Cardiac muscle cell (in vitro differentiated cells and primary cell): ENCODE measurements at places on chromosomes 16 and 17.

GRCh38 chr16:11402745-11403533, 57.7 kb downstream of the RMI2 start:
- DNase-seq: no peak

- DNase-seq: no peak
Measured at GRCh38 chr16:68486502-68487202, 38.3 kb upstream of the SMPD3 start.

DNA sequence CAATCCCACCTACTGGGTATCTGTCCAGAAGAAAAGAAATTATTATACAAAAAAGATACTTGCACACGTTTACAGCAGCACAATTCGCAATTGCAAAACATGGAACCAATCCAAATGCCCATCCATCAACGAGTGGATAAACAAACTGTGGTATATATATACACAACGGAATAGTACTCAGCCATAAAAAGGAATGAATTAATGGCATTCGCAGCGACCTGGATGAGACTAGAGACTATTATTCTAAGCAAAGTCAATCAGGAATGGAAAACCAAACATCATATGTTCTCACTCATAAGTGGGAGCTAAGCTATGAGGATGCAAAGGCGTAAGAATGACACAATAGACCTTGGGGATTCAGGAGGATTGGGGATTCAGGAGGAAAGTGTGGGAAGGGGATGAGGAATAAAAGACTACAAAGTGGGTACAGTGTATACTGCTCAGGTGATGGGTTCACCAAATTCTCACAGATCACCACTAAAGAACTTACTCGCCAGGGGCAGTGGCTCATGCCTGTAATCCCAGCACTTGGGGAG, 21.0 kb downstream of the CNOT1 start:
- DNase-seq: no peak

DNA sequence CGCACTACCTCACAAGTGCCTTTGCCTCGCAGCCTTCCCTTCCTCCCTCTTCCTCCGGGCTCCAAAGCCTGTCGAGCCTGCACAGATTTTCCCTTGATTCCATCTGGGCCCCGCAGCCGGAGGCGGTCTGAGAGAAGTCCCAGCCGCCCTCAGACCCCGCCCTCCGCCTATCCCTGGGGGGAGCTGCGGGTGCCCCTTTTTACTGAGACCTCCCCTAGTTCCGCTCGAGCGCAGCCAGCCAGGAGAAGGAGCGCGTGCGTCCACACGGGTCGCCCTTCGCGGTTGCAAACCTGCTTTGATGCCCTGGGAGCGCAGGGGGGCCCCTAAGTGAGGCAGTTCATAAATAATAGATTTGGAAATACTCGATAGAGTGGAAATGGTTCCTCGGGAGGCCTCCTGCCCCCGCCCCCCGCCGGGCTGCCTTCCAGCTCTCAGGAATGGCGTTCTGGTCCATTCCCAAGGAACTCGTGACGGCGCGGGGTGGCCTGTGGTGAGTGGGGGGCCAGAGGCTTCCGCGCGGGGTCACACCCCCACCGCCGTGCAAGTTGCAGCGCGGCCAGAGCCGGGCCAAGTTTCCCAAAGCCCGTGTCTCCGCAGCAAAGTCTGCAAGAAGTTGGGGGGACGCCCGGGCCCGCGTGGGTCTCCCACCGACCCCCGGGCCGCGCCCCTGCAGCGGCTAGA, 610 bp downstream of the C16orf74 start:
- DNase-seq: peak; percentile 70

- DNase-seq: no peak
Measured at GRCh38 chr17:44653384-44653783, 2.9 kb upstream of the MEIOC start.

DNA sequence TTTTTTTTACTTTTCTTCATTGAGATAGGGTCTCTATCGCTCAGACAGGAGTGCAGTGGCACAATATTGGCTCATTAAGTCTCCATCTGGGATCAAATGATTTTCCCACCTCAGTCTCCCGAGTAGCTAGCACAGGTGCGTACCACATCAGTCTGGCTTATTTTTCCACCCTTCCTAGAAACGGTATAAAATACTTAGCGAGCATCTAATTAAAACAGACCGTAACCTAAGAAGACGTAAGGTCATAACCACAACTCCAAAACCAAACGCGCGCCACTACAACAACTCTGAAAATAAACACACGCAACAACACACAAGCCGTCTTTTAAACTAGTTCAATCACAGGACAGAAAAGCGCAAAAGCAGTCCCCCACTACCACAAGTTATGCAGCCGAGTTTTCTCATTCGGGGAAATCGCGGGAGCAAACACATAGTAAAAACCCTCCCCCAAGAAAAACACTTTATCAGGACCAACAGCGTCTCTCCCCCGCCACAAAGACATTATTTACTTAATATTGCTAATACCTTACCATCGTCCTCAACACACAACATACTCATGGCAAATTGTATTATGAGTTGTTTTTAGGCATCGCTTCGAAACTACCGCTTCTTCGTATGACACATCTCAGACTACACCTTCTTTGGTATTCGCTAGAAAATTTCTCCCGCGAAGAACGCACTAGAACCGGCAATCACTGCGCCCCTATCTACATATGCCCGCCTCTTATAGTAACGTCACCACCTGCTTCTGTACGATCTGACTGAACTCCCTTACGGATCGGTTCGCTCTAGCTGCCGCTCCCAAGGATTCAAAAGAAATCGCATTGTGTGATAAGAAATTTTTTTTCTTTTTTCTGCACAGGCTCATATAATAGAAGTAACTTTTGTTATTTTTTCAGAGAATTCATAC, 32.8 kb downstream of the TEX14 start:
- peak; percentile 99 for DNase-seq

- DNase-seq: peak; percentile 48
Measured at GRCh38 chr17:75077496-75078283, 10.1 kb upstream of the SLC16A5 start.

- no peak for DNase-seq
Measured at GRCh38 chr17:50763716-50764475, 3.4 kb downstream of the ANKRD40CL start.

DNA sequence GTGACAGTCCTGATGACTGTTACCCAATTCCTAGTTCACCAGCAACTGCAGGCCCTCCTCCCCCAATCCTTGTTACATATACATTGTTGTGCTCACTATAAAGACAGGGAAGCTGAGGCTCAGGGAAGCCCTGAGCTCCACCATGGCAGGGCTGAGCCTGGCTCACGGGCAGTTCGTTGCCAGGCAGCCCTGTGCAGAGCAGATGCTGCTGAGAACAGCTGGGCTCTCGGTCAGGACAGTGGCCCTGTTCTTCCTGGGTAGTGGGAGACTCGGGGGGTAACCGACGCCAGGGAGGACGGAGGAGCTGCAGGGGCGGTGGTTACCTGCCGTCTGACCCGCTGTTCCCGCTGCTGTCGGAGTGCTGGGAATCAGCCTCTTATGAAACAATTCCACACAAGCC, 80.9 kb upstream of the ZNF469 start:
- no peak for DNase-seq

- no peak for DNase-seq
Measured at GRCh38 chr17:34412965-34413441, 50.0 kb upstream of the CCL1 start.

- no peak for DNase-seq
Measured at GRCh38 chr17:57959929-57960328, 4.7 kb upstream of the CUEDC1 start.

DNA sequence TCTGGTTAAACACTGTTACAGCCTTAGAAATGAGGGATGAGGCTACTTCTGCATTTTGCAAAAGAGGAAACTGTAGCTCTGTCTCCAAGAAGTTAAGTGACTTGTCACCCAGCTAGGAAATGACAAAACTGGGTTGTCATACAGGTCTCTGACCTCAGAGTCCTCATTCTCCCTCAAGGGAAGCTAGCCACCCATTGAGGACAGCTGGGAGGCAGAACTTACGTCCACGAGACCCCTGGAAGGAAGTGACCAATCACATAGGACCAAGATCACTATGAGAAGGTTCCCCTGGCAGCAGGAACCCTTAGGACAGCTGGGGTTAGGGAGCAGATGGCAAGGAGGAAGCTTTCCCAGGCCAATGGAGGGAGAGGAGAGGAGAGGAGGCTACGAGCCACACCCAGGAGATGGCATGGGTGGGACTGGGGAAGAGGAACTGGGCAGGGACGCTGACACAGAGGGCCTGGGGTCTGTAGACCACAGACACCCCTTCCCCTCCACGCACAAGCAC, 11.2 kb downstream of the METTL22 start:
- DNase-seq: no peak

DNA sequence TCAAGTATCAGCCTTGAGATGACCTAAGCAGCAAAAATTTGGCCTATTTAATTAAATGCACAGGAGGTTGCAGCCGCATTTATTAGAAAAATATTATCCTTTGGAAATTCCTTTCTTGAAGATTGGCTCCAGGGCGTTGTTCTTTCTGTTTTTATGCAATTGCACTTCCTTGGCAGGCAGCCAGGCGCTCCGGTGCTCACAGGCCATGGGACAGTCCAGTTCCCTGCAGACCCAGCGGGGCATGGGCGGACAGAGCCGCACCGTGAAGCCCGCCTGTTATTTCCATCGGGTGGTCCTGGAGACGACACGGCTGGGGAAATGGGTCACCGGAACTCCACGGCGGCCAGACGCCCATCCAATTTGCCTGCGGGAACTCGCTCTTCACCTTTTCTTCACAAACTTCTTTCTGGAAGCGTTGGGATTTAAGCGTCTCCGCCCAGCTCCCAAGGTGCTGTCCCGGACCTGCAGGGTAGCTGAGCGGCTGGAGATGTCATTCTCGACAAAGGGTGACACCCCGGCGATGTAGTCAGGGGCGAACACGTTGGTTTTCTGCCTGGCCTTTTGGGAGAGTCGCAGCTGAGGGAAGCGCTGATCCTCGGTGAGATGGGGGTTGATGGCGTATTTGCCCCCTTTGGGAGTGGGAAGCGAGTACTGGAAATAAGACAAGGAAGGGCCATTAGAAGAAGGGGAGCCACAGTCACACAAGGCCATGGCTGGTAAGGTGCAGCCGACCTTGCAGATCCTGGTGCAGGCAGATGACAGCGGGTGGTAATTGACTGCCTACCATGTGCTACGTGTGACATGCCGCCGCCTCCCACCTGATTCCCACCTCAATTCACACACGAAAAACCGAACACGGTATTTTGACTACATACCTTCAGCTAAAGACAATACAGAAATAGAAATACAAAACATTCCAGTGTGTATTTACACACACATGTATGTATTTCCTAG, 12.5 kb downstream of the NOB1 start:
- DNase-seq: peak; percentile 5

- no peak for DNase-seq
Measured at GRCh38 chr17:57011491-57012015, 33.6 kb downstream of the SCPEP1 start.

GRCh38 chr17:64244165-64244564, 18.9 kb downstream of the TEX2 start:
- peak; percentile 56 for DNase-seq

DNA sequence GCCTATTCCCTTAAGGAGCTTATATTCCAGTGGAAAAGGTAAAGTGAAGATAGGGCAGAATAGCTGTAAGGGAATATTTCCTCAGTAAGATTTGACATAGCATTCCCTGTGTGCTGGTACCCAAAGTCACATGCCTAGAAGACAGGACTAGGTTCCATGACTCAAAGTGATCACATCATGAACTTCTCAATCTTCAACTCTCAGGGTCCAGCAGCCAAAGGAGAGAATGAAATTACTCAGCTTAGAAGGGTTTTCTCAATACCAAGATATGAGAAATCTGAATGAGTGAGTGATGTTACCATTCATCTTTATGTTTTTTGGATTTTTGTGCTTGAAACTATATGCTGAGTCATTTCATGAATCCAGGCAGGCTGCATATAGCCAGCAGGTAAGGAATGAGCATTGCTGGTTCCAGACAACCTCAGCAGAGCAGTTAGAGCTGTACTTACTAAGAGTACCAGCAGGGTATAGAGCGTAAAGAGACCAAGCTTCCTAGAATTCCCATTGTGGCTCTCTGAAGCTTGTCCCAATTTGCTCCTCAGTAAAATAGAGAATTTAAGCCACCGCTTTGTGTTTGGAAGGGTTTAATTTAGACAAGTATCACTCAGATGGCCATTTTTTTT, 91.1 kb downstream of the ANKFN1 start:
- DNase-seq: no peak

DNA sequence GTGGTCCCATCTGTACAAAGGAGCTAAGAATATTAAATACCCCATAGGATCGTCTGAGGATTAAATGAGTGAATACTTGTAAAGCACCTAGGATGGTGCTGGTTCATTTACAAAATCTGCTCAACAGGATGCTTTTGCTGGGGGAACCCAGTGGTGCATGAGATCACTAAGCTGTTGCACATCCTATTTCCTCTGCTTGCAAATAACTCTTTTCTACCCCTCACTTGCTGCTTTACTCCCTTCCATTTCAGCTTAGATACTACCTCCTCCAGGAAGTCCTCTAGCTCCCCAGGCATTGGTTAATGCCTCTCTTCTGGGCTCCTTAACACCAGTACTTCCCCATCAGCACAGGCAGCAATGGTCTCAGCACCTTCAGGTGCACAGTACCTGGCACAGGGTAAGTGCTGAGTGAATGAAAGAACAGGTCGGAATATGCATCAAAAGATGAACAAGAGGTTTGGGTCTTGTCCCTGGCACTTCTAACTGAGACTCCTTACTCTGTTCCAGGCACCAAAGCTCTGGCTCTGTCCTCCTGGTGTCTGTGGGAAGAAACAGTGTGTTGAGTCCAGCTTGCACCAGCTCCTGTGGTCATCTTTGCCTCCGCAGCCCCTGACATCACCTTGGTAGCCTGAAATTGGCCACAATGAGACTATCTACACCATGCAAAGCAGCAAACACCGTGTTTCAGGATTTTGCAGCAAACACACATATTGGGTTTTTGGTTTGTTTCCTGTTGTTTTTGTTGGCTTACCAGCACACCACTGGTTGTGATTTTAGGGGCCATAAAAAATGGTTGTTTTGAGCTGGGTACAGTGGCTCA, 24.1 kb upstream of the IL21R start:
- DNase-seq: no peak

DNA sequence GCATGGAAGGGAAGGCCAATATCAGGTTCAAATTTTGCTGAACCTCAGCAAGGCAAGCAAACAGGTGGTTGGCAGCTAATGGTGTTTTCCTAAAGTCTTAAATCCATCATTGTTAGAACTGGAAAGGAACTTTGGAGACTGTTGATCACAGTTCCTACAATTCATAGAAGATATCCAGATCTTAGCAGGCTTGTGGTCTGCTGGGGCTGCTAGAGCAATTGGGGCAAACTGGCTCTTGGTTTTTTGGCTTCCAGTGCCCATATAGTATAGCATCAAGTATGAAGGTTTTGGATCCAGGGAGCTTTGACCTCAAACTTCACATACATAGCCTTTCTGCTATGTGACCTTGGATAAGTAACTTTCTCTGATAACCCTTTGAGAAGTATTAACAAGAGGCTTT, 49.7 kb downstream of the IGF2BP1 start:
- no peak for DNase-seq

- peak; percentile 22 for DNase-seq
Measured at GRCh38 chr16:76932541-76933211, 258.3 kb upstream of the MON1B start.

- DNase-seq: no peak
Measured at GRCh38 chr16:89565256-89565505, 4.7 kb downstream of the RPL13 start.

GRCh38 chr17:59027750-59028149, 78.9 kb downstream of the TRIM37 start:
- DNase-seq: no peak
